ENCODE measurements at places on chromosomes 3 and 15.

DNA sequence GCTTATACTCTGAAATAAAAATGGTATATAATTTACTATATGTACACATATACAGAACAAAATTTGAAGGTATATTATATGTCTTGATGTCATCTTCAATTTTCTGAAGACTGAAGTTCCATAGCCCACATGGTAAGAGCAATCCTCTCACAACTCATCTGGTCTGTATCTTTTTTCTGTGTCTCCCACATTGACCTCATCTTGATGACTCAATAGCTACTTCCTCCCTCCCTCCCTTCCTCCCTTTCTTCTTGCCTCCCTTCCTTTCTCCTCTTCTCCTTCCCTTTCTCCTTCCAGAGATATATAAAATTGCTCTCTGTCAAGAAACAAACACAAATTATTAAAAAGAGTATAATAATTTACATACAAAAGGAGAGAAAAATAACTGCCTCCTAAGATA lies 268.5 kb downstream of the SQOR start:
- DNase-seq = no peak

DNA sequence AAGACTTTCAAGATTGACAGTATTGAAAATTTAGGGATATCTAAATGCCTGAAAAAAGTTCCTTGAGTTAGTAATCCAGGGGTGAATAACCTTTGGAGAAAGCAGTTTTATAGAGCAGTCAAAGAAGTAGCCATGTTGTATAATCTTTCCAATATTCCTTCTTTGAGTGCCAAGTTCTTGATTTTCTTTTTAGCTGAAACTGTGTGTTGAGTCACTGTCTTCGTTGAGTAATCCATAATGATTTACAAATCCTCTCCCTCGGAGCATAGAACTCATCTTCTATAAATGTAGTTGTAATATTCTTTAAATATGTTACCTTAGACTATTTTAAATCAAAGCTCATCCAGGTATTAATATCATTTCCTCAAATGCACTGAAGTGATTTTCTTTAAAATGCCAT lies 135.2 kb downstream of the BBX start:
- no peak for DNase-seq

GRCh38 chr15:40915116-40915661 lies 14.0 kb upstream of the DLL4 start:
- DNase-seq = no peak

GRCh38 chr15:22988811-22989210 lies 8.6 kb upstream of the CYFIP1 start:
- DNase-seq = no peak

GRCh38 chr15:50247819-50248655 lies 17.5 kb downstream of the HDC start:
- no peak for DNase-seq

GRCh38 chr3:147652651-147653366 lies 243.6 kb downstream of the ZIC1 start:
- DNase-seq = no peak

GRCh38 chr15:40349163-40349562 lies 1.7 kb upstream of the PHGR1 start:
- no peak for DNase-seq

GRCh38 chr3:129013491-129013891 lies 12.4 kb downstream of the EFCC1 start:
- DNase-seq = no peak

DNA sequence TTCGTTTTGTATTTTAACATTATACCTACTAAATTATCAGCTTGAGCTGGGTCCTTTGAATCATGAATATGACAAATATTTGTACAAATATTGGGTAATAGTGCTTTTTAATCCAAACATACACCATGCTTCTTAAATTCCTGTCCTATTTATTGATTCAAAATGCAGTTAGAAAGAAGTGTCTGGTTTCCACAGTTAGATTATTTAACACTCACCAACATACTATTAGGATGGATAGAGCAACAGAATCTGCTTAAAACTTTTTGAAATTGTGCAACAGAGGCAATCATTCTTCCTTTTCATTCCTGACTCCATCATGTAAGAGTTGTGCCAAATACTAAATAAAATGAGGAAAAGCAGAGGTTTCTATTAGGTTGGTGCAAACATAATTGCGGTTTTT lies 281.2 kb downstream of the LSAMP start:
- DNase-seq = no peak

DNA sequence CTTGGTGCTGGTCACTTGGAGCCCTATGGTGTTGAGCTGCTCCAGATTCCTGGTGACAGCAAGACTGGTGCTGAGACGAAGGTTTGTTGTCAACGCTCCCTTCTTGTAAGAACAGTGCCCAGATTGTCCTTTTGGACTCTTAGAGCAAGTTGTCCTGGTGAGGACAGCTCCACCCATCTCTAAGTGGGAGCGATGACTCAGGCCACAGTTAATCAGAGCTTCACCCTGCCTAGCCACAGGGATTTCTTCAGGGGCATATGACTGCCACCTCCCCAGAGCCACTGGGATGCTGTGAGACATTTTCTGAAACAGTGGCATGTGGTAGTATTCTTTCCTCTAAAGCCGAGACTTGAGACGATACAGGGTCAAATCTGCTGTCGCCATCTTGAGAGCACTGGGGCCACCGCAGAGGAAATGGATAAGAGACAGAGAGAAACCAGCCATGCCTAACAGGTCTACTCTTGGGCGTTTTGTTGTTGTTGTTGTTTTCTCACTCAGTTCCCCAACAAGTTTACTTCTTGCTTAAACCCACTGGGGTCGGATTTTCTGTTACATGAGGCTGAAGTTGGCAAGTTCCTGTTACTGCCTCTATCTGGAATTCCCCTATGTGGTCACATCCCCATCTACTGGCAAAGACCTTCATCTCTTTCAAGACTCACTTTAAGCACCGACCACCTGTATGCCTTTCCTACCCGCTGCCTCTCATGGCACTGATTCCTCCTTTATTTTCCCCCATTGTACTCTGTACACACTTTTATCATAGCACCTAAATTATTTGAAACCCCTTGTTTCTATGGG lies 16.0 kb upstream of the PCOLCE2 start:
- no peak for DNase-seq

GRCh38 chr3:179093807-179094206 lies 22.2 kb upstream of the ZMAT3 start:
- DNase-seq = no peak
